T-cell (primary cell): ENCODE measurements at places on chromosomes 16 and 17. TPM values are rescaled to one million over a fixed set of nuclear protein-coding genes. Genes with fewer than 3 reads are reported as not detected.

The DPEP3 gene
- 1.1 TPM for total RNA-seq

The MYCBPAP gene
- 5.3 TPM for total RNA-seq

The FOXN1 gene
- total RNA-seq: not detected

The CTRB2 gene
- total RNA-seq: 15.1 TPM

The SMTNL2 gene
- total RNA-seq: not detected

The SECTM1 gene
- total RNA-seq: 5.1 TPM

The CBFA2T3 gene
- 2.0 TPM for total RNA-seq

The MOSMO gene
- total RNA-seq: 9.8 TPM

The BRIP1 gene
- 3.5 TPM for total RNA-seq

The RFFL gene
- total RNA-seq: 74.1 TPM

The DBF4B gene
- total RNA-seq: 3.8 TPM

The NEUROD2 gene
- total RNA-seq: not detected

The RAB11FIP4 gene
- total RNA-seq: 57.0 TPM

The STX1B gene
- total RNA-seq: 3.4 TPM

The CD300C gene
- total RNA-seq: not detected

The CNGB1 gene
- total RNA-seq: not detected

The MARVELD3 gene
- total RNA-seq: not detected

The MEFV gene
- 0.23 TPM for total RNA-seq

The ASIC2 gene
- not detected for total RNA-seq

The TNFRSF17 gene
- total RNA-seq: 0.41 TPM

The NT5C gene
- total RNA-seq: 70.3 TPM

The TPPP3 gene
- total RNA-seq: 0.18 TPM

The AANAT gene
- not detected for total RNA-seq

The STH gene
- total RNA-seq: not detected

The TAC4 gene
- total RNA-seq: not detected

The ZFP1 gene
- 10.1 TPM for total RNA-seq

The C16orf89 gene
- 0.79 TPM for total RNA-seq

The KRT12 gene
- not detected for total RNA-seq

The NPIPB13 gene
- total RNA-seq: 29.2 TPM

The OR1F1 gene
- total RNA-seq: not detected
